ENCODE measurements at places on chromosomes 5 and 9.

GRCh38 chr5:126561908-126562307 lies 33.1 kb downstream of the ALDH7A1 start:
- no peak for DNase-seq

- DNase-seq = no peak
Observed at GRCh38 chr5:128083811-128084227, 253 bp downstream of the SLC12A2 start.

DNA sequence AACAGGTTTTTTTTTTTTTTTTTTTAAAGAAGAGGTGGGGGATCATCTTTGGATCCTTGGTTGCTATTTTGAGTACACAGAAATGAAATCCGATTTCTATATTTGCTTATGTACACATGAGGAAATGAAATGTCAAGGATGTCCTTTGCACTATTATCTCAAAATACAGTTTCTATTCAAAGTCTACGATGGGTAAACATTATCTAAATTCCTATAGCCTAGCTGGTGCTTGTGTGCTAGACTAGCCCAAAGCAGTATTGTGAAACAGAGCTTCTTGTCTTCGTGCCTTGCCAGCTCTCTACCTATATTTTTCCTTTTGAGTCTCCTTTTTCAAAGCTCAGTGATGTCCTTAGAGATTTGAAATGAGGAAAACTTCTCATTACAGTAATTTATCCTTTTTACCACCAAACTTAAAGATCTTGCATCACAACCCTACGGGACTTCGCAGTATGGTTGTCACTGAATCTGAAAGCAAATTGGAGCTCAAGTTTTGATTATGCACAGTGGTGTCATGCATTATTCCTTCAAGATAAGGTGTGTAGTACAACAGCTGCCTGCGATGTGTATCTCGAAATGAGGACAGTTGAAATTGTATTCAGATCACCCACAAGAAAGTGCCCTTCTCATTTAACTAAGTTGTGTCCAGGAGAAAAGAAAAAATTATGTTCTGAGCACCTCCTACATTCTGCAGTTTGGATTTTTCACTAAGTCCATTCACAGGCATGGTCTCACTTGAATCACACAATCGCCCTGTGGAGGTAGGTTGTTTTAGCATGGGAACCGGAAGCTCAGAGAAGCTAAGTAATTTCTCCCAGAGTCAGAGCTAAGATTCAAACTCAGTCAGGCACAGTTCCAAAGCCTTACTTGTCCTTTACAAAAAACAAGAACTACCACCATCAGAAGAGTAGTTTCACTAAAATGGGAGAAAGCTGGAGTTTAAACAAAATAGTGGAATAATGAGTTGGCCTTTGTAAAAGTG lies 379.0 kb downstream of the GLIS3 start:
- no peak for DNase-seq

DNA sequence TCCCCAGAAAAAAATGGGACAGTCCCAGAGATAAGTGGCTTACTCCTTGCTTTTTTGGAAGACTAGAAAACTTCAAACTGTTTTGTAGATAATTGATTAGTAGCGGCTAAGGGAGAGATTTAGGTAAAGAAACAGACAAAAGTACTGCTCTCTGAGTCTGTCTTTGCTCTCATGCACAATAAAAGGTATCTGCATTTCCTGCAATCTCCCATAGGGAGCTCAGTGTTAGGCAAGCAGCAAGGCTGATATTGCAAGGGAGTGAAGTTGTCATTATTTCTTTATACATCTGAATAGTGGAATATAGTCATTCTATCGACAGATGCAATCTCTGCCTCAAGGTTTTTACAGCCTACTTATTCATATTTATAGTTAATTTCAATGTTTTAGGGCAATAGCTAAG lies 54.9 kb upstream of the CAMK4 start:
- no peak for DNase-seq

DNA sequence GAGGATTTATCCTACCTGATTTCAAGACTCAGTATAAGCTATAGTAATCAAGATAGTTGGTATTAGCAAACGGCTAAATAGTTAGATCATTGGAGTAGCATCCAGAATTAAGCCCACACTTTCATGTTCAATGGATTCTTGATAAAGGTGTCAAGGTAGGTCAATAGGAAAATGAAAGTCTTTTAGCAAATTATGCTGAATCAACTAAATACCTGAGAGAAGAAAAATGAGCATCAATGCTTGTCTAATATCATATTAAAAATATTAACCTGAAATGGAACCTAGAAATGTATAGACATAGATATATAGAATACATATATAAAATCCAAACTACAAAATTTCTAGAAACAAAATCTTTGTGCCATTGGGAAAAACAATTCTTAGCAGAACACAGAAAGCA lies 685.6 kb downstream of the DTWD2 start:
- no peak for DNase-seq

GRCh38 chr9:127707766-127708165 lies 978 bp downstream of the CFAP157 start:
- DNase-seq = peak; percentile 74

DNA sequence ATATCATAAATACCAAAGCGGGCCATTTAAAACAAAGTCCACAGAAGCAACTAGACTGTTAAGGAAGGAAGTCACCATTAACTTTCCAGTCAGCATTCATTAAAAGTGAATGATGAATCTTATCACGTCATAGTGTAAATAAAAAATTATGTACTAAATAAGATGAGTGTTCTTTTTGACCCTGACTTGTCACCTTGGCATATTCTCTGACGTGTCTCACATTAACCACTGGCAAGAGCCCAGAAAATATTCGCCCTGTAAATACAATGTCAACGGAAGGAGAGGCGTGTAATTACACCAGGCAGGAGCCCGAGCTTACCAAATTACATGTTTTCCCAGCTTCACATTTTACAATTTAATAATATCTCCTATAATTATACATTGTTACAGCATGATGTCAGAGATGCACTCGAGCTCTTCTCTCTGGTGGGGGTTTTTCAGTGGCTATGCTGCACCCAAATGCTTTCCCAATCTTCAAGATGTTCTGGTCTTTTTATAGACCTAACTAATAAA lies 29.3 kb upstream of the UBE2QL1 start:
- no peak for DNase-seq

Data from CD4-positive, alpha-beta T cell treated with Interleukin-17A for 1 hour (primary cell).